Right lobe of liver (tissue), 6 donors: ENCODE measurements at places on chromosomes 1 and 21. TPM values are rescaled to one million over a fixed set of nuclear protein-coding genes. Genes with fewer than 3 reads are reported as not detected.

The FCGR3A gene
- 28.5 TPM for total RNA-seq

- DNase-seq = no peak
Observed at GRCh38 chr1:36909946-36910725, 124.2 kb downstream of the GRIK3 start.

GRCh38 chr1:19563324-19564097 lies 78.2 kb upstream of the CAPZB start:
- no peak for DNase-seq

GRCh38 chr1:170020859-170021258 lies 53.6 kb downstream of the KIFAP3 start:
- no peak for DNase-seq

- no peak for DNase-seq
Observed at GRCh38 chr1:184408580-184408979, 21.8 kb downstream of the C1orf21 start.
